ENCODE measurements at places on chromosomes 1 and 21. TPM values are rescaled to one million over a fixed set of nuclear protein-coding genes. Genes with fewer than 3 reads are reported as not detected.

The TIE1 gene
- 0.32 TPM for total RNA-seq

The VSIG8 gene
- not detected for total RNA-seq

The SPOCD1 gene
- not detected for total RNA-seq

- no peak overlapping the region for H3K27ac ChIP-seq
- H3K4me1 ChIP-seq = no peaks in the 10 kb centered on the region
- no peaks in the 10 kb centered on the region for H3K36me3 ChIP-seq
- H3K4me3 ChIP-seq = no peak overlapping the region
- peaks cover 9% of the 10 kb centered on the region for H3K27me3 ChIP-seq
- DNase-seq = no peak
Measured at GRCh38 chr1:14261395-14261794, 337.1 kb upstream of the KAZN start.

DNA sequence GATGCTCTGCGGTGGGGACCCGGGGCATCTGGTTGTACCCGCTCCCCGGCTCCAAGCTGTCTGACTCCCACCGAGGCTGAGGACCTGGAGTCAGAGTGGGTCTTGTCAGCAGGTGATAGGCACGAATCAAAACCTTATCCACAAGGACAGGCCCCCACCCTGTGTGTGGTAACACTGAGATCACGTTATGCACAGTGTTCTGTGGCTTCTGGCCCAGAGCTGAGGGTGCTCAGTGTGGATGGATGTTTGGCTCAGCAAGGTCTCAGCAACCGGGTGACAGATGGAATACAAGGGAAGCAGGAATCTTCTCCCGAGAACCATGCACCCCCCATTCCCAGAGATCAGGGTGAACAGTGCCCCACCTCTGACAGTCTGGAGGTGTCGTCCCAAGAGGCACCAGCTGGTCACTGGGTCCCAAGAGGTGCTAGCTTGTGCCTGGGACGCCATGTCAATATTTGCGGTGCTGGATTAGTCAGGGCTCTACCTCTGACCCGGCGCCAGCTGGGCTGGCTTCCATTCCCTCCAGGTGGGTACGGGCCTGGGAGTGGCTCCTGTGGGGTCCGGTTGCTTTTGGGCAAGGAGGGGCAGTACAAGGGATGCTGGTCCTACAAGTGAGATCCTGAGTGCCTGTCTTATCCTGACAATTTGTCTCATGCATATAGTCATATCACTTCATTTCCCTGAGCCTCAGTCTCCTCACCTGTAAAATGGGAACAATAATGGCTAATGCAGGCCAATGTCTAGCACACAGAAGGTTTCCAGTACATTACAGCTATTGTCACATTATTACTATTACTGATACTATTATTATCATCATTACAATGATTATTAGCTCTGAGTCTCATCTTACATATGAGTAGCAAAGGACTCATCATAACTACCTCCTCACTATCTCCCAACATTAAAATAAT lies 957 bp downstream of the CAPN9 start:
- H3K36me3 ChIP-seq = no peaks in the 10 kb centered on the region
- H3K27ac ChIP-seq = no peak overlapping the region
- H3K4me3 ChIP-seq = no peak overlapping the region
- no peak for DNase-seq
- no peaks in the 10 kb centered on the region for H3K27me3 ChIP-seq

- peaks cover 6% of the 10 kb centered on the region for H3K27me3 ChIP-seq
- DNase-seq = no peak
- peaks cover 20% of the 10 kb centered on the region for H3K36me3 ChIP-seq
- H3K4me3 ChIP-seq = peak overlapping the region; percentile 91
Measured at GRCh38 chr1:15410884-15411245, 1.2 kb downstream of the EFHD2 start.

DNA sequence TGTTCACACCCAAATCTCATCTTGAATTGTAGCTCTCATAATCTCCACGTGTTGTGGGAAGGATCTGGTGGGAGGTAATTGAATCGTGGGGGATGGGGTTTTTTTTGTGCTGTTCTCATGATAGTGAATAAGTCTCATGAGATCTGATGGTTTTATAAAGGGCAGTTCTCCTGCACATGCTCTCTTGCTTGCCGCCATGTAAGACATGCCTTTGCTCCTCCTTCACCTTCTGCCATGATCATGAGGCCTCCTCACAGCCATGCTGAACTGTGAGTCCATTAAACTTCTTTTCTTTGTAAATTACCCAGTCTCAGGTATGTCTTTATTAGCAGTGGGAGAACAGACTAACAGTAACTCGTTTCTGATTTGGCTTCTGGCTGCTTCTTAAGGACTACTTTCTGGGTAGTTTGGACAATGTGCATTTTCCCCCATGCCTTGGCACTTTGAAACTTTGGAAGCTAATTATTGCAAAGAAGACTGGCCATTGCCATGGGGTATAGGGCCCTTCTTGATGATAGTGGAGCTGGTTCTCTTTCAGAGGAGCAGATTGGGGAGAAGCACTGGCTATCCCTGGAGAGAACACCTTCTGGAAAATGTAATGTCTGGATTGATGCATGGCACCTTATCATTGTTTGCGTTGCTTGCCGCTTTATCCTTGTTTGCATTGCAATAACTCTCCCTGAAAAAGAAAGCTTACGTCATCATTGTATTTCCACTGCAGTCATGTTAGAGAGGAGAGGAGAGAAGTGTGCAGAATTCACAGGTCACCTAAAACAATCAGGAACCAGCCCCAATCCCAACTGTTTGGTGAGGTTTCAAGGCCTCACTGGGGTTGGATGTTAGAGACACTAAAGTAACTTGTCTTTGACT lies 5.9 kb downstream of the CNIH3 start:
- peaks cover 46% of the 10 kb centered on the region for H3K4me1 ChIP-seq
- no peak for DNase-seq
- H3K27me3 ChIP-seq = peaks cover 18% of the 10 kb centered on the region
- no peak overlapping the region for H3K27ac ChIP-seq

GRCh38 chr1:224377676-224378006 lies 21.0 kb downstream of the CNIH4 start:
- H3K4me3 ChIP-seq = no peak overlapping the region
- H3K36me3 ChIP-seq = no peaks in the 10 kb centered on the region
- H3K27me3 ChIP-seq = no peaks in the 10 kb centered on the region

DNA sequence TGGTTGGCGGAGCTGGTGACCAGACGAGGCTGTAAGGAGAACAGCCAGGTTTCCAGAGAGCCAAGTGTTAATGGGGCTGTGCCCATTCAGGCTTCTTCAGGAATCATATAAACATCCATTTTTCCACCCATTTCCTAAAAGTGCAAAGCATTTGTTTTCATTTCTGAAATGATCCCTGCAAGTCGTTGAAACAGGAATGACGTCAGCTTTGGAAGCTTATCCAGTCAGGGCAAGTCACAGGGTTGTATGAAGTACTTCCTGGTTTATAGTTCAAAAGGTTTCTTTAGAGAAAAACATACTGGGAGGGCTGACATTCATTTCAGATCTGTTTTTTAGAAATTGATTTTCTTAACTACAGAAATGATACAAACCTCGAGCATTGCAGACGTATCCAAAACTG lies 29.2 kb downstream of the IGSF5 start:
- H3K27ac ChIP-seq = no peak overlapping the region
- H3K27me3 ChIP-seq = no peaks in the 10 kb centered on the region
- H3K36me3 ChIP-seq = no peaks in the 10 kb centered on the region
- H3K4me1 ChIP-seq = no peaks in the 10 kb centered on the region

DNA sequence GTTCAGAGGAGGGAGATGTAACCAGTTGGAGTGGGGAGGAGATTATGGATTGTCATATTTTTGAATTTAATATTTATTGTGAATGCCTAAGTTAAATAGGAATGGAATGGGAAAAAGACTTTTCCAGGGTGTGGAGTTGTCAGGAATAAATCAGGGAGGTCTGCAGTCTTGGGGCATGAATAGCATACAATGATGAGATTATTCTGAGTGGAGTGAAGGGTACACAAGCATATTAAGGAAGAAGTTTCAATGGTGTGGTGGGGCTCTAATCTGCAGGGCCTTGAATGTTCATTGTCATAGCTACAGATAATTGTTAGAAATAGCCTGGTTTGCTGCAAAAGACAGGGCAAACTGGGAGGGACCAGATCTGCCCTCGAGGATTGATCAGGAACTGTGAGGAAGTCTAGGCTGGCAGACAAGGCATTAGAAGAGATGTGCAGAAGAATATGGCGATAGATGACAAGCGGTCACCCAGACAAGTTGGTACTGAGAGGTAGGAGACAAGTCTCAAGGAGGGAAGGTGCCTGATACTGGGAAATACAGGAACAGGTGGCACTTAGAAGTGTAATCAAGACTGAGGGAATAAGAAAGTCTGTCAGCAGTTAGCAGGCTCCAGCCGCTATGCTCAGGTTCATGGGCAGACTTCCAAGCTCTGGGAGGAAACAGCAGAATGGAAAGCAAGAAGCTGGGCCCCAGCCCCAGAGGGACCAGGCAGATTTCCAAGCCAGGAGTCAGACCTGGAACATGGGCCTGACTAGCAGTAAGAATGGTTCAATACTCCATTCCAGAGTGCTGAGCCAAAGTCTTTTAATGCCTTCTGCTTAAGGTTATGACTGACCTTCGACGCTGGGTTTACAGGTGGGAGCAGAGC lies 20.9 kb upstream of the RGL1 start:
- no peak overlapping the region for H3K4me3 ChIP-seq
- H3K27ac ChIP-seq = no peak overlapping the region
- no peaks in the 10 kb centered on the region for H3K36me3 ChIP-seq
- no peaks in the 10 kb centered on the region for H3K4me1 ChIP-seq
- no peak for DNase-seq

DNA sequence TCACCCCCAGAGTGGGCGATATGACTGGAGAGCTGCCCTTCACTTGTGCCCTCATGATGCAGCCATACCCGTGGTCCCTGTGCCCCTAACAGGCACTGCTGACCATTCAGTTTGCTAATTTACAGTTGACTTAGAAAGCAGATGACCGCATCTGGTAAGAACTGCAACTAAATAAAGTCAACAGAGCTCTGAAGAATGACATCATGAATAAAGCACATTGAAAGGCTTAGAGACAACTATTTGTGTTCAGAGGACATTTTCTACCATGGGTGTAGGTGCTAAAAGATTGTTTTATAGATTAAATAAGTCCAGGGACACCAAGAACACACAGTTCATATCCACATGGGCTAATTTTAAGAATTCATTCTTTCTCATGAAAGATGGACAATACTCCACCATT lies 65.5 kb downstream of the LPAR3 start:
- H3K4me3 ChIP-seq = no peak overlapping the region
- H3K36me3 ChIP-seq = no peaks in the 10 kb centered on the region
- H3K4me1 ChIP-seq = no peaks in the 10 kb centered on the region
- no peaks in the 10 kb centered on the region for H3K27me3 ChIP-seq
- DNase-seq = no peak

- no peaks in the 10 kb centered on the region for H3K27me3 ChIP-seq
- DNase-seq = peak; percentile 26
- peak within 1 kb of the TSS; percentile 65 for H3K27ac ChIP-seq
Measured at GRCh38 chr1:160522622-160523345, at the start of gene SLAMF6. SLAMF6 (minus strand) TSS chr1:160523255; CDS start chr1:160523192, 63 bp downstream.

DNA sequence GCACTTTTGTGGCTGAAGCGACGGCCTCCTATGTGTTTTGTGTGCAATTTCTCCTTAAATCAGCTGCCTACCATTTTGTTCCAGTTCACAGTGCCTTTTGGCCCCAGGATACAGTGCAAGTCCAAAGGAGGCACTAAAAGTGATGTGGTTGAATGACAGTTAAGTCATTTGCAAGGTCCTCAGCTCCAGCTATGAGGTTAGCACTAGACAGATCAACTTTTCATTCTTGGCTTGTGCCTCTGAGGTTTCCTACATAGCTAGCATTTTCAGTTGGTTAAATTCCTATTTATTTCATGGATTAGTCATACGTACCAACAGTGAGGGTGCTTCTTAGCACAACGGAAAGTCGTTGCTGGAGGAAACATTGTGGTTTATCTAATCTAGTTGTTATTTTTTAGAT lies 59.3 kb upstream of the NTPCR start:
- no peak overlapping the region for H3K27ac ChIP-seq
- no peak for DNase-seq
- no peak overlapping the region for H3K4me3 ChIP-seq
- H3K27me3 ChIP-seq = no peaks in the 10 kb centered on the region
- no peaks in the 10 kb centered on the region for H3K36me3 ChIP-seq
- H3K4me1 ChIP-seq = no peaks in the 10 kb centered on the region

GRCh38 chr1:113745425-113745824 lies 13.9 kb downstream of the PHTF1 start:
- no peaks in the 10 kb centered on the region for H3K27me3 ChIP-seq
- no peaks in the 10 kb centered on the region for H3K36me3 ChIP-seq
- H3K4me3 ChIP-seq = no peak overlapping the region
- no peak overlapping the region for H3K27ac ChIP-seq

DNA sequence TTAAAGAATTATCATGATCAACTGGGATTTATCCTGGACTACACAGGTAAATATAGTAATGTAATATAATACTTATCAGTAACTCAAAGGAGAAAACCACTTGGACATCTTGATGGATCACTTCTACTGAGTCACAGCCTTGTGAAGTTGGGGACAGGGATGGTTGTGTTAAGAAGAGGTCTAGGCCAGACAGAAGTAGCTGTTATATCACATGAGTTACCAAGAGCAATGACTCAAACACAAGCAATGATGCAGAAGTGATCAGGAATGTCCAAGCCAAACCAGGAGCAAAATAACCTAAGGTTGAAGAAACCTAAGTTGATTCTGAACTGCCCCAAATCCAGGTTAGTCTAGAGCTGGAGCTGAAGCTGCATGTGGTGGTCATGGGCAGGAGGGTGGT lies 424.5 kb upstream of the DAB1 start:
- no peak for DNase-seq
- H3K4me3 ChIP-seq = no peak overlapping the region
- no peaks in the 10 kb centered on the region for H3K4me1 ChIP-seq
- no peak overlapping the region for H3K27ac ChIP-seq

- H3K27me3 ChIP-seq = no peaks in the 10 kb centered on the region
- no peaks in the 10 kb centered on the region for H3K4me1 ChIP-seq
- no peaks in the 10 kb centered on the region for H3K36me3 ChIP-seq
- H3K27ac ChIP-seq = no peak overlapping the region
- H3K4me3 ChIP-seq = no peak overlapping the region
Measured at GRCh38 chr1:239426821-239427475, 40.6 kb downstream of the CHRM3 start.

GRCh38 chr1:101307985-101308689 lies 71.3 kb downstream of the S1PR1 start:
- no peak overlapping the region for H3K4me3 ChIP-seq
- H3K36me3 ChIP-seq = no peaks in the 10 kb centered on the region
- peaks cover 62% of the 10 kb centered on the region for H3K4me1 ChIP-seq
- peak overlapping the region; percentile 90 for H3K27ac ChIP-seq
- no peaks in the 10 kb centered on the region for H3K27me3 ChIP-seq
